ENCODE measurements at places on chromosomes 6 and 20. TPM values are rescaled to one million over a fixed set of nuclear protein-coding genes. Genes with fewer than 3 reads are reported as not detected.

DNA sequence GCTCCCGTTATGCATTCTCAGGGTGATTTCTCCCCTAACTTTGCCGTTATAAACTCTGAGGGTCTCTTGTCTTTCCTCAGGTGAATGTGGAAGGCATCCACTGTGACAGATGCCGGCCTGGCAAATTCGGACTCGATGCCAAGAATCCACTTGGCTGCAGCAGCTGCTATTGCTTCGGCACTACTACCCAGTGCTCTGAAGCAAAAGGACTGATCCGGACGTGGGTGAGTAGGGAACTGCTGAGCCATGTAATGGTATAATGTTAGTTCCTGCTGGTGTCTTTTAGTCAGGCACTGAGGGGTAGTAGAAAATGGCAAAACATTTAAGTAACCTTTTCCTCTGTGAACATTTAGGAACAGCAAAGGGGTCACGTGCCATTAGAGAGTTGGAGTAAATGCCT, 395.4 kb downstream of the ARHGAP18 start:
- H3K4me3 ChIP-seq: no peak overlapping the region
- no peak overlapping the region for H3K27ac ChIP-seq
- no peaks in the 10 kb centered on the region for H3K27me3 ChIP-seq

The NKAIN4 gene
- total RNA-seq: not detected

DNA sequence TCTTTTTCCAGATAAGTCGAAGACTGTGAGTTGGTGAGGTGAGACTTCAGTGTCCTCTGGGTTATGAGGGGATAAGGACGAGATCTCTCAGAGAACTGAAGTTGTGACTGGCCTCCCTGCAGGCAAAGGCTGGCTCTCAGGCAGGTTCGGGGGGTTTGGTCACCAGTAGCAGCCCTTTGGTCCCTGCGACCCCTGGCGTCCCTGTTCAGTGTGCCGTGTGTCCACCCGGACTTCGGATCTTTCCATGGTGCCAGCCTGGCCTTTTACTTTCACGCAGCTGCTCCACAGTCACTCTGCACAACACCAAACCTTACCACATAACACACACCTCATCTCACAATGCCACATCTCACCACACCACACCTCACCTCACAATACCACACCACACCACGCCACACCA, 131.9 kb downstream of the ERMARD start:
- DNase-seq: no peak
- H3K27me3 ChIP-seq: no peaks in the 10 kb centered on the region
- H3K36me3 ChIP-seq: no peaks in the 10 kb centered on the region
- no peak overlapping the region for H3K4me3 ChIP-seq
- no peaks in the 10 kb centered on the region for H3K4me1 ChIP-seq

The NCOA3 gene
- 44.3 TPM for total RNA-seq

DNA sequence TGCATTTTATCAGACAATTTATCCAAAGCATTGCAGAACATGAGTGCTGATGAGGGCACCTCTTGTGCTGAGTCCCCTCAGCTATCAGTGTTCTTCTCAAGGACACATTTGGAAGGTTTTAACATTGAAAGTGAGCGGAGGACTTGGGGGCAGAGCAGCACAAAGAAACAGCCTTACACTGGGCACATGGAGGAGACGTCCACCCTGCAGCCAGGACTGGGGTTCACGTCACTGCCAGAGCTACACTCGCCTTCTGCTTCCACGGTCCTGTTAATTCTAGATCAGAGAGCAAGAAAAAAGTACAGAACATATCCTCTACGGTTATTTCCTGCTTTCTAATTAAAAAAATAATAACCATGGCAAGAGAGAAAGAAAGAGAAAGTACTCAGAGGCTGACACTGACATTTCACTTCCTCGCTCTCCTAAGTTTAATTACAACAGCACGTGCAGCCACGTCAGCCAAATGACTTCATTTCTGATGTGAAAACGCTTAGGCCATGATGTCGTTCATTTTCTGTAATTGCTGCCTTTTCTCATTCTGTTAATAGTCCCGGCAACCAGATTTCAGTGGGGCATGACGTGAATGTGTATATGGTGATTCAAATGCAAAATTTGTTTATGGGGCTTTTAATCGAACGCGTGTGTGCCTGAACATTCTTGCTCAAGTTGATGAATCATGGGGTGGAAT, 5.1 kb downstream of the PRND start:
- no peaks in the 10 kb centered on the region for H3K27me3 ChIP-seq
- H3K27ac ChIP-seq: no peak overlapping the region
- H3K4me3 ChIP-seq: peak overlapping the region; percentile 34
- DNase-seq: peak; percentile 16
